ENCODE measurements at places on chromosomes 7 and 10. TPM values are rescaled to one million over a fixed set of nuclear protein-coding genes. Genes with fewer than 3 reads are reported as not detected.

Gene CFAP70
- 0.71 TPM for total RNA-seq

- DNase-seq, result no peak
Observed at GRCh38 chr10:9296190-9296589, 1241.7 kb downstream of the GATA3 start.

- DNase-seq, result no peak
Observed at GRCh38 chr7:71976645-71977044, 435.5 kb downstream of the CALN1 start.

DNA sequence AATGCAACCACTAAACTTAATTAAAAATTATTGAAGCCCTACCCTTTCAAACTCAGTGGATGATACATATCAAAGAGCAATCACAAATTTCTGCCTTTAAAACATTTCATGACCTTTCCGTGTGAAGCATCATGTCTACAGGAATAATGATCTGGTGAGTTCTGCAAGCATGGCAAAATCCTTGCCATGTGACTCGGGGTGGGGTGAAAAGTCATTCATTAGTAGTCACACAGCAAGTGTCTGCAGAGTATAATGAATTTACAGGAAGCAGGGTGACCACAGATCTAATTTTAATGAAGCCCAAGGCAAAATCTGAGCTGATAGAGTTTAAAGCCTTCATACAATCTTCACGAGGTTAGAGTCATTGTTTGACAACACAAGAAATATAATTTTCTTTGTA, 351.9 kb downstream of the THSD7A start:
- no peak for DNase-seq

All from right atrium auricular region (tissue), 2 donors.